ENCODE measurements at places on chromosomes 13 and 19.

DNA sequence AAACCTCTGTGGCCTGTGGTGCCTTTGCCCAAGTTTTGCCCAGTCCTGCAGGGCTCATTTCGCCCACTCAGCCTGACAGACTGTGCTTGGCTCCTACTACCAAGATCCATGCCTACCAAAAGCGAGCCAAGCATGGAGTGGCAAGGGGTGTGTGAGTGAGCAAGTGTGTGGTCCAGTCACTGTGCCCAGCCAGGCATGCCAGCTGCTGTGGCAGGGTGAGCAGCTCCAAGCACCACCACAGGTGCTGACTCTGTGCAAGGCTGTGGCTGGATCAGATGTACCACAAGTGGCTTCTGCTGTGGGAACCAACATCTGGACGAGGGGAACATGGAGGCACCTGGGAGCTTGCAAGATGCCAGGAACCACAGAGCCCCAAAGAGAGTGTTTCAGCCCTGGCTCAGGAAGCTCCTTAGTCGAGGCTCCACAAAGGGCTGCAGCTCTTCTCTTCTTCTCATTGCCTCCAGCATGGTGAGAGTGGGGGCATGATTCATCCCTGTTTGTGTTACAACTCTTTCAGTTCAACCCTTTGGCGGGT lies 1564.2 kb upstream of the MIR17HG start:
- no peak for DNase-seq

- no peak for DNase-seq
These were observed 1736.2 kb downstream of the SLITRK5 start for GRCh38 chr13:89407357-89407756.

DNA sequence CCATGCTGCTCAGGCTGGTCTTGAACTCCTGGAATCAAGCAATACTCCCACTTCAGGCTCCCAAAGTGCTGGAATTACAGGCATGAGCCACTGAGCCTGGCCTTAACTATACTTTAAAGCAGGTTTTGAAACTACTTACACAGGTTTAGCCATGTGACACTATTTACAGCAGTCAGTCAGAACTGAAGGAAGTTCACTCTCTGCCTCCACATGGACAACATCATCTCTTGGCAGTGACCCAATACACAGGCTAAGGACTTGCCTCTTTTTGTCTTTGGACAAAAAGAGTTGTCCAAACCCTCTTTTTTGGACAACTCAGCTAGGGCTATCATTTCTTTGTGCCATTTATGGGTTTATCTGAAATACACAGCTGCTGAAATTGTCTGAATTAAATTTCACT lies 89.0 kb upstream of the CLDN10 start:
- no peak for DNase-seq

DNA sequence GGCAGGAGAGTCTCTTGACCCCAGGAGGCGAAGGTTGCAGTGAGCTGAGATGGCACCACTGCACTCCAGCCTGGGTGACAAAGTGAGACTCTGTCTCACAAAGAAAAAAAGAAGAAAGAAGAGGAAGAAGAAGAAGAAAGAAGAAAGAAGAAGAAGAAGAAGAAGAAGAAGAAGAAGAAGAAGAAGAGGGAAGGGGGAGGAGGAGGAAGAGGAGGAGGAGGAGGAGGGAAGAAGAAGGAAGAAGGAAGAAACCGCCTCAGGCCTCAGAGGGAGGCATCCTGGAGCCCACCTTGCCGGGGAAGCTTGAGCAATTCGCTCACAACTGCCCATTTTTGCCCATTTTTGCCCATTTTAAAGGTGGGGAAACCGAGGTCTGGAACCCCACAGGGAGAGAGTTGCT lies 9.5 kb downstream of the FCGBP start:
- DNase-seq: no peak

- peak; percentile 93 for DNase-seq
These were observed 3.7 kb upstream of the ZNF665 start for GRCh38 chr19:53196777-53197396.

GRCh38 chr19:39968789-39969188 lies 2.2 kb upstream of the PSMC4 start:
- no peak for DNase-seq

DNA sequence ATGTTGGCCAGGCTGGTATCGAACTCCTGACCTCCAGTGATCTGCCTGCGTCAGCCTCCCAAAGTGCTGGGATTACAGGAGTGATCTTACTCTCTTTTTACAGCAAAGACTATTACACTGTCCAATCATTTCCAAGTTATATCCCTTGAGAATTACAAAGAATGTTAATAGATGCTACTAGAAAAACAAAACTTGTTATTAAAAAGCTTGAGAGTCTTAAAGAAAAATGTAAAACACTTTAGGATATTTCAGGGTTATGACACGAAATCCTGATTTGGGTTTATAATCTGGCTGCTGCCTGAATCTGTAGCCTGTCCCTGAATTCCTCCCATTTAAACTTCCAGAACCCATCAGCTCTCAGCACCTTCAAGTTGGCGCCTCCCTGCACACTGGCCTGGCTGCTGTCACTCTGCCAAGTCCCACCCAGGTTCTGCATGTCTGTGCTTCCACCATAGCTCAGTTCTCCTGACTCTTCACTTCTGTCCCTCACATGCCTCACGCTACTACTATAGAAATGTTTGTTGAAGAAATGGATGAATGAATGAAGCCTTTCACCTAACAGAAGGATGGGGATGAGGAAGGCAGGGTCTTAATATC lies 55.8 kb upstream of the RFXAP start:
- no peak for DNase-seq
